Suppressor macrophage treated with lipopolysaccharide for 1 hour (primary cell): ENCODE measurements at places on chromosomes 16 and 17.
A peak's percentile ranks its signal among the peaks of the same experiment; 100 is the strongest.

DNA sequence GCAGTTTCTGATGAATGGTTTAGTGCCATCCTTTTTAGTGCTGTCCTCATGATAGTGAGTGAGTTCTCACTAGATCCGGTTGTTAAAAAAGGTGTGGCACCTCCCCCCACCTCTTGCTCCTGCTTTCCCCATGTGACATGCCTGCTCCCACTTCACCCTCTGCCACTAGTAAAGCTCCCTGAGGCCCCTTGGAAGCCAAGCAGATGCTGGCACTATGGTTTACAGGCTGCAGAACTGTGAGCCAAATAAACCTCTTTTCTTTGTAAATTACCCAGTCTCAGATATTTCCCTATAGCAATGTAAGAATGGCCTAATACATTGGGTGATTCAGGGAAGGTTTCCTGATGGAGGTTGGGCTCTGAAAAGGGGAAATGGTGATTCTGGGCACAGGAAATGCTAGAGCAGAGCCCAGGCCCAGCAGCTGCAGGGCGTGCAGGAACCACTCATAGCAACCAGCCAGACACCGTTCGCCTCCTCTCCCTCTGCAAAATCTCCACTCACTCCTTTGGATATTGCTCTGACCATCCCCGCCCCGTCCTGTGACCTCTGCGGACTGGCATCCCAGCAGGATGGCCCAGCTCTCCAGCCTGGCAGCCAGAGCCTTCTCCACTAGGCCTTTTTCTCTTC is 2.6 kb upstream of the ADORA2B start:
- peak; percentile 87 for DNase-seq

- DNase-seq: no peak
Observed at GRCh38 chr16:18931756-18932155, 5.5 kb upstream of the SMG1 start.

DNA sequence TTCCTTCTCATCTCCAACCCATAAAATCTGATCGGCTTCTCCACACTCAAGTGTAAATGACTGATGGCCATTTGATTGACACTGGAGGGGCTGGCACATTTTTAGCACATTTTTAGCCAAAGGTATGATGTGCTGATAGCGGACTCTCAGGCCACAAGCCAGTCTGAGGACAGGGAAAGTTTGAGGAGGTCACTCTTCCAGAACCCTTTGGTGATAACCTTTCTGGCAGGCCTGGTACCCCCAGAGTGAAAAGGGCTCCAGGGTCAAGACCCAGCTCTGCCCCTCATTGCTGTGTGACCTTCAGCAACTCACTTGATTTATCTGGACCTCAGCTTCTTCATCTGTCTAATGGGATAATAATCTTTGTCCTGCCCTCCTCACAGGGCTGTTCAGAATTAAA is 1.7 kb upstream of the NLRC5 start:
- no peak for DNase-seq

- no peak for DNase-seq
Observed at GRCh38 chr17:39036009-39036408, 68.8 kb upstream of the FBXO47 start.

DNA sequence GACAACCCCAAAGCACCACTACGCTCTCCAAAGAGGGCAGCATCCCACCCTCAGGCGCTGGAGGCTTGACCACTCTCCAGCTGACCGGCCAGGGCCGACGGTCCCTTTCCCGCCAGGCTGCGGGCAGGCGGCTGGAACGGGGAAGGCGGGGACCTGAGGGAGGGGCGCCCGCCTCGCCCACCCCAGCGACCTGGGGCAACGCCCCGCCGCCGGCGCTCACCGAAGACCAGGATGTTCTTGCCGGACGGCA is 431 bp downstream of the DYNC1LI2 start:
- DNase-seq: no peak

- DNase-seq: no peak
Observed at GRCh38 chr16:87842209-87842869, 27.0 kb downstream of the SLC7A5 start.

- no peak for DNase-seq
Observed at GRCh38 chr17:63847525-63848249, 5.2 kb upstream of the SMARCD2 start.
